ENCODE measurements at places on chromosomes 13 and 19. TPM values are rescaled to one million over a fixed set of nuclear protein-coding genes. Genes with fewer than 3 reads are reported as not detected.

GRCh38 chr13:107203146-107203847 is 635.4 kb upstream of the ARGLU1 start:
- DNase-seq = peak; percentile 15
- H3K27me3 ChIP-seq = no peaks in the 10 kb centered on the region
- no peaks in the 10 kb centered on the region for H3K36me3 ChIP-seq

DNA sequence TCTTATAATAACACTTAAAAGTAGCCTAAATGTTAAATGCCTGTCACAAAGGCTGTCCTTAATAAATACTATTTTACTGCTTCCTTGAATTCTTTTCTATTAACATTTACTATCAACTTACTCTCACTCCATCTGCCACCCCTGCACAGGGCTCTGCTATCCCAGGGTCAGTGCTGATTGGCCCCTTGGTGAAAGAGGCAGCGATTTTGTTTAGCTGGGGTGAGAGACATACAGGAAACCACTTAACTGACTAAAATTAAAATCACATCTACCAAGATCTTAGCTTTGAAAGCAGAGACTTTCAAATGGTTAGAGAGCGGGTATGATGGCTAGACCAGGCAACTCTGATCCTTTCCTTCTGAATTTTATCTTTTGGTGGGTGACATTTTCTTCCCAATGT is 149.9 kb upstream of the HTR2A start:
- no peaks in the 10 kb centered on the region for H3K4me1 ChIP-seq
- no peak overlapping the region for H3K4me3 ChIP-seq
- H3K27ac ChIP-seq = no peak overlapping the region
- no peaks in the 10 kb centered on the region for H3K27me3 ChIP-seq

The ZNF763 gene
- 6.1 TPM for total RNA-seq

The ZNF729 gene
- not detected for total RNA-seq

GRCh38 chr19:2084993-2085720 is 11.0 kb downstream of the MOB3A start:
- no peaks in the 10 kb centered on the region for H3K36me3 ChIP-seq
- H3K4me3 ChIP-seq = peak overlapping the region; percentile 32
- peak; percentile 59 for DNase-seq

DNA sequence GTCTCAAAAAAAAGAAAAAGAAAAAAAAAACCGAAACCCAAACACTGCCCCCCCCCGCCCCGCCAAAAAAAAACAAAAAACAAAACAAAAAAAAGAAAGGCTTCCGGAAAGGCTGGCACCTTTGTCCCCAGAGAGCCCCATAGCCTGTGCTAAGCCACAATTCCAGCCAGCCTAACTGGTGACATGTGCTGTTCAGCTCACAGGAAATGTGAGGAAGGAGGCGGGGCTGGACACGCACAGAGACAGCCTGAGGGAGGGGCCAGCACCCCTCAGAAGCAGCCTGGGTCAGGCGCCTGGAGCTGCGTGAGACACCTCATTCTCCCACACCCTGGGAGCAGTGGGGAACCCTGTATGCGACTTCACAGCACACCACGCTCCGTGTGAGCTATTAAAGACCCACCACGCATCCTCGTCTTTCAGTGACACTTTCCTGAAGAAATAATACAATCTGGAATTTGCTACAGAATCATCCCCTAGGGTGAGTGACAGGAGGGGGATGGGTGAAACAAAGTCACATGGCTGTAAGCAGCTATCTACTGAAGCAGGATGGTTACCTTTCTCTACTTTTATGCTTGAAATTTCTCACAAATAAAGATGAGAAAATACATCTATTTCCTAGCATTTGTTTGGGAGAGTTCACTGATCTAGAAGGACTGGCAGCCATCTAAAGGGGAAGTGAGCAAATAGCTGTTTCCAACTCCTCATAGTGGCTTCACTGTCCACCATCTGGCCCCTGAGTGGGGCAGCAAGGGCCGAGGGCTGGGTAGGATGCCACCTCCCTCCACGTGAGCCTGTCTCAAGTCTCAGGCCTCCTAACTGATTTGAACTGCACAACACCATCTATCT is 12.3 kb upstream of the SLC35E1 start:
- peaks cover 90% of the 10 kb centered on the region for H3K4me1 ChIP-seq
- peak; percentile 76 for DNase-seq
- H3K27me3 ChIP-seq = no peaks in the 10 kb centered on the region
- peaks cover 6% of the 10 kb centered on the region for H3K36me3 ChIP-seq
- no peak overlapping the region for H3K4me3 ChIP-seq

Measured in heart right ventricle (tissue), 16 donors.